ENCODE measurements at places on chromosomes 3 and 15. TPM values are rescaled to one million over a fixed set of nuclear protein-coding genes. Genes with fewer than 3 reads are reported as not detected.

CSPG4 gene
- 58.4 TPM for total RNA-seq

CRABP1 gene
- not detected for total RNA-seq

ELL3 gene
- 3.4 TPM for total RNA-seq

SHC4 gene
- 1.1 TPM for total RNA-seq

ASTE1 gene
- 6.1 TPM for total RNA-seq

GPR15 gene
- total RNA-seq = not detected

ITIH1 gene
- total RNA-seq = 0.56 TPM

RTP1 gene
- not detected for total RNA-seq

RHO gene
- total RNA-seq = under 0.01 TPM

CD200R1 gene
- total RNA-seq = 0.06 TPM

PRSS50 gene
- not detected for total RNA-seq

GPR27 gene
- total RNA-seq = 0.13 TPM

CDAN1 gene
- 9.8 TPM for total RNA-seq

DHFR2 gene
- total RNA-seq = 5.5 TPM

GOLGA6L7 gene
- not detected for total RNA-seq

CLDN18 gene
- total RNA-seq = not detected

SPTBN5 gene
- 0.53 TPM for total RNA-seq

PODXL2 gene
- 1.9 TPM for total RNA-seq

BMF gene
- 3.2 TPM for total RNA-seq

PTH1R gene
- 0.13 TPM for total RNA-seq

ACKR2 gene
- total RNA-seq = 0.26 TPM

SPATA12 gene
- under 0.01 TPM for total RNA-seq

PCBP4 gene
- 41.3 TPM for total RNA-seq

TMEM207 gene
- total RNA-seq = not detected

TM4SF1 gene
- 2,041 TPM for total RNA-seq

BLM gene
- total RNA-seq = 3.3 TPM

TICRR gene
- 1.2 TPM for total RNA-seq

EBLN2 gene
- 3.5 TPM for total RNA-seq

AADAC gene
- 10.6 TPM for total RNA-seq

B3GNT5 gene
- total RNA-seq = 5.5 TPM

MYL3 gene
- total RNA-seq = not detected

CRYGS gene
- 1.1 TPM for total RNA-seq

TMEM108 gene
- total RNA-seq = not detected

LMOD3 gene
- total RNA-seq = not detected
